ENCODE measurements at places on chromosomes 11 and 22. TPM values are rescaled to one million over a fixed set of nuclear protein-coding genes. Genes with fewer than 3 reads are reported as not detected.

OVOL1 gene
- not detected for polyA plus RNA-seq

SLC22A6 gene
- polyA plus RNA-seq, result not detected

CATSPERZ gene
- polyA plus RNA-seq, result not detected

SCN3B gene
- polyA plus RNA-seq, result not detected
